LoVo (cell line): ENCODE measurements at places on chromosomes 2 and 18.

GRCh38 chr2:203404996-203405395, 76.8 kb downstream of the ABI2 start:
- DNase-seq = no peak

DNA sequence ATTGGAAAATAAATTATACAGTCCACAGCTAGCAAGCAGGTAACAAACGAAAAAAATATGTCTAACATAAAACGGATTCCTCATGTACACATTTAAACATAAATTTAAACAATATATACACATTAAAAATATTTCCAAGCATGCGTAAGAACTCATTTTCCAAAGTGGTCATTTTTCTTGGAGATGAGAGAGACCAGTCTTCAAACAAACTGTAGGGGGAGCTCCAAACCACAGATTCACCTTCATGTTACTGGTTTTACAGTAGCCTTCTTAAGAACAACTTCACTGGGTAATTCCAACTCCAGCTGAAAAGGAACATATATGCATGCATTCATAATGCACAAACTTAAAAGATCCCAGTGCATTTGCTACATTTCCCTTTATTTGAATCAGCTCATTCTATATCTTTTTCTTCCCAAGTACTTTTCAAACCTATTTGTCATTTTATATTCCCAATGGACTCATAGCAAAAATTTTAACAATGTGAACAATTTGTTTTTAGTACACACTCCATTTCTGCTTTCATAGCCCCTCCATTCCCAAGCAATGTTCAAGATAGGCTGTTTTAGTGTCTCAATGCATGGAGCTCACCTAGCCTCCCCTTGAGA, 4.7 kb upstream of the STAMBP start:
- peak; percentile 74 for DNase-seq

GRCh38 chr2:57376985-57377384, 669.6 kb upstream of the VRK2 start:
- no peak for DNase-seq

GRCh38 chr2:118750959-118751565, 96.4 kb downstream of the EN1 start:
- DNase-seq = no peak
